Left renal pelvis (tissue), 4 donors: ENCODE measurements at places on chromosomes 16 and 17. TPM values are rescaled to one million over a fixed set of nuclear protein-coding genes. Genes with fewer than 3 reads are reported as not detected.

GRCh38 chr17:50117202-50118051 lies 12.5 kb downstream of the SAMD14 start:
- no peak for DNase-seq

- no peak for DNase-seq
These were observed 38.5 kb downstream of the TBC1D16 start for GRCh38 chr17:79997011-79997660.

Gene ITGAL
- 2.2 TPM for polyA plus RNA-seq

Gene C1QL1
- polyA plus RNA-seq, result 3.6 TPM

DNA sequence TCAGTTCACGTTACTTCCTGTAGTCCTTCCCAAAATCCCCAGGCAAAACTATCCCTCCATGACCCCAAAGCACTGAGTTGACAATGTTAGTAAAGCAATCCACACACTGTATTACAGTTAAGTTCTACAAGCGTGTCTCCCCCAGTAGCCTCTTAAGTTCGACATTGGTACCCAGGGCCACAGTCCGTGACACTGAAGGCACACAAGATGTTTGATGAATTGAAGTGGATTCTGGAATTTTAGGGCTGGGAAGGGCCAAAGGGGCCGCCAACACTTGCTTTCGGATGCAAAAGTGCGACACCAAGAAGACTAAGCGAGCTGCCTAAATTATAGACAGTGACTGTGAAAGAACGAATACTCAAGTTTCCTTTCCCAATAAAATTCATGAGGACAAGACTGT lies 1.5 kb downstream of the VPS35 start:
- DNase-seq, result no peak

Gene MMP25
- polyA plus RNA-seq, result 1.4 TPM

GRCh38 chr16:12750554-12750918 lies 53.2 kb downstream of the CPPED1 start:
- no peak for DNase-seq

Gene IRX3
- 25.9 TPM for polyA plus RNA-seq

DNA sequence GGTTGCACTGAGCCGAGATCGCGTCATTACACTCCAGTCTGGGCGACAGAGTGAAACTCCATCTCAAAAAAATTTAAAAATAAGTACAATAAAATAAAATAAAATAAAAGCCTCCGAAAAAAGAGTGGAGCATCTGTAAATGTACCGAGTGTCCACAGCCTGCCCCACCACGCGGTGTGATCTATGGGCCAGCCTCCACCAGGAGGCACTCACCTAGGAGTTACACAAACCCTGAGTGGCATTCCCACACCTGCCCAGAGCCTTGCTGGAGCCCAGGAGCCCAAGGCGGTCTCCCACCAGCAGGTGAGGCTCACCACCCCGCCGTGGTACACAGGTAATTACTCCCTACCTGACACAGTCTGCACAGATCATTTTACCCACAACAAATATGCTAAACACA lies 183.2 kb downstream of the ZNF423 start:
- no peak for DNase-seq

GRCh38 chr17:38690386-38690785 lies 14.7 kb upstream of the MLLT6 start:
- no peak for DNase-seq

Gene RNF157
- polyA plus RNA-seq, result 28.0 TPM

Gene UNC45B
- 0.27 TPM for polyA plus RNA-seq

- DNase-seq, result no peak
These were observed at the start of gene SPHK1 for GRCh38 chr17:76384222-76384986. Gene SPHK1, plus strand, starts transcription at chr17:76384609. Its CDS starts 1,036 bp downstream, at chr17:76385645.

- no peak for DNase-seq
These were observed 278.9 kb upstream of the TNRC6C start for GRCh38 chr17:77679589-77679988.

Gene TADA2A
- polyA plus RNA-seq, result 16.6 TPM

Gene DHRS7C
- not detected for polyA plus RNA-seq

- DNase-seq, result no peak
These were observed 94.7 kb upstream of the SDK2 start for GRCh38 chr17:73738751-73739575.

DNA sequence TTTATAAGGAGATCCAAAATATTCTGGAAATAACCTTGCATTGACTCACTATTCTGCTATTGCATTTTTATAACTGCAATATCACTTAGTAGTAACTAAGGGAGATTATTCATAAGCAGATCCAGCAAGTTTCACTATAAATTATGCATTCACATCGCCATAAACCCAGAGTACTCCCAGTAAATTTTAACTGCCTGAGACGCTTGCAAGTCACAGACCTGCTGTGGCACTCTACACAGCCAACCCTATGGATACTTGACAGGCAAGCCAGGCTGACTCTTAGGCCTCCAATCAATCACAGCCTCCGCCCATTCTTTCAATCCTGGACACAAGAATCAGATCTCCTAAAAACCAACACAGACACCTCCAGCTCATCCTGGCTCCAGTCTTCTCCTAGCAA lies 28.2 kb downstream of the USP31 start:
- DNase-seq, result no peak

Gene CRYM
- 8.2 TPM for polyA plus RNA-seq
